ENCODE measurements at places on chromosomes 1 and 21. TPM values are rescaled to one million over a fixed set of nuclear protein-coding genes. Genes with fewer than 3 reads are reported as not detected.

DNA sequence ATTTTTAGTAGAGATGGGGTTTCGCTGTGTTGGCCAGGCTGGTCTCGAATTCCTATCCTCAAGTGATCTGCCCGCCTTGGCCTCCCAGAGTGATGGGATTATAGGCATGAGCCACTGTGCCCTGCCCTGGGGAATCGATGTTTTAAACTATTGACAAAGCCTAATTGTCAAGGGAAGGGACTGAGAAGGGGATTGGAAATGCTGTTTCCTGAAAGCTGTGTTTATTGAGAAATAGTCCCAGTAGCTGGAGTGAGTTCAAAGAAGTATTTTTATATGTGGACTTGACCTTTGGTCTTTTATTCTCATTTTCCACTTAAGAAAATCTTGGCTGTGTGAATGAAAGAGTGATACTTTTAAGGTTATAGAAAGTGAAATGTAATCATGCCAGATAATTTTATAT, 47.5 kb downstream of the KIF1B start:
- no peak for DNase-seq
- H3K4me1 ChIP-seq: peaks cover 16% of the 10 kb centered on the region
- no peaks in the 10 kb centered on the region for H3K36me3 ChIP-seq

RXRG gene
- 1.6 TPM for total RNA-seq

- peaks cover 2% of the 10 kb centered on the region for H3K4me1 ChIP-seq
- H3K36me3 ChIP-seq: no peaks in the 10 kb centered on the region
- no peaks in the 10 kb centered on the region for H3K27me3 ChIP-seq
Measured at GRCh38 chr1:46936788-46937187, 4.5 kb downstream of the CYP4A11 start.

DNA sequence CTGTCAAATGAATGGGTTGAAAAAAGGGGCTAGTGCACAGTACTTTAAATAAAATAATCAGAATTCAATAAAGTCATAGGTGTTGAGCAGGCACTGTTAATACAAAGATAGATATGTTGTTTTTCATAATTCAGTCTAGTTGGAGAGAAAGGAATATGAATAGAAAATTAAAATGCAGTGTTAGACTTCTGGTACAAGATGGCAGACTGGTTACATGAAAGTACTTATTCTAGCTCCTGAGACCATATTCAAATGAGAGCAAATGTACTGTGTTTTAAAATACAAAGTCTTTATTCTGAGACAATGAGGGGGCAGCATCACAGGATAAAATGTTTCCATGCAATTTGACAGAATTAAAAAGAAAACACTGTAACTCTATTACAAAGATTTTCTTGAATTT, 542.1 kb downstream of the COL11A1 start:
- no peak overlapping the region for H3K4me3 ChIP-seq
- no peaks in the 10 kb centered on the region for H3K36me3 ChIP-seq
- no peak overlapping the region for H3K27ac ChIP-seq
- DNase-seq: no peak
- no peaks in the 10 kb centered on the region for H3K27me3 ChIP-seq

- DNase-seq: no peak
- H3K36me3 ChIP-seq: no peaks in the 10 kb centered on the region
- no peak overlapping the region for H3K4me3 ChIP-seq
Measured at GRCh38 chr1:204730826-204731459, 45.4 kb upstream of the LRRN2 start.

- H3K27me3 ChIP-seq: no peaks in the 10 kb centered on the region
- no peaks in the 10 kb centered on the region for H3K36me3 ChIP-seq
- no peak overlapping the region for H3K4me3 ChIP-seq
- H3K4me1 ChIP-seq: no peaks in the 10 kb centered on the region
Measured at GRCh38 chr1:160978510-160978927, 23.9 kb upstream of the ITLN2 start.
